ENCODE measurements at places on chromosomes 12 and 14. TPM values are rescaled to one million over a fixed set of nuclear protein-coding genes. Genes with fewer than 3 reads are reported as not detected.

DNA sequence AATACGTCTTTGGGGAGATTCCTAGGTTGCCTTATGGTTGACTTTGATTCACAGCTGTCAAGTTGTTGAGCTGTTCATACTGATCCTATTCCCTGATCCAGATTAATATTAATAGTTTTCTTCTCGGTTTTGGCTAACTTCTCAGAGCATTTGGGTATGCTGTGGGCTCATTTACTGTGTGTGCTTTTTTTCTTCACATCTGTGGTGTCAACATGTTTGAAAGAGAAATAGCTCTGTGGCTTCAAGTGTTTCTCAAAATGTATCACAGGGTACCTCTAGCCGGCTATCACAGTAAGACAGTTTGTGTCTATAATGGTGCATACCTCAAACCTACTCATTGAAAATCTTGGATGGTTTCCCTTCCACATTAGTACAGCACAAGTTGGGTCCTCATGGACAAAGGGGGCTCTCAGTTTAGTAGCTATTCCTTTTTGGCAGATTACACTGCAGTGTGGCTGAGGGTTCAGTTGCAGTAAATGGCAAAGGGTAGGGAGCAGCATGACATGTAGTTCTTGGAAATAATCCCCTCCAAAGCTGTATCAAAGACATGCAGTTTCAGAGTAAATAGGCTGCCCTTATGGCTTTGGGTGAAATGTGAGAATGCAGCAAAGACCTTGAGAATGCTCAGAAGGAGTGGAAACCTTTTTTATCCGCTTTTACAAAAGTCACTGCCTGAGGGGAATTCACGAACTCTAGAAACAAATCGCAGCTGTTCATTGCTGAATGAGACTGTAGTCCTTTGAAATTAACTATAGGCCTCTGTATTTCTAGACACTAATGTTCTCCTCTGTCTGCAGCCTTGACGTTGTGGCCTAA lies 102.4 kb upstream of the ATF1 start:
- no peak for DNase-seq

Gene TPH2
- not detected for polyA plus RNA-seq

Gene ENDOU
- 0.20 TPM for polyA plus RNA-seq

GRCh38 chr12:47071241-47071852 lies 8.1 kb upstream of the PCED1B start:
- no peak for DNase-seq

Gene SPRING1
- polyA plus RNA-seq = 8.4 TPM

Gene APOLD1
- polyA plus RNA-seq = 10.3 TPM

Gene KLRF2
- polyA plus RNA-seq = not detected

Gene LTBP2
- 8.7 TPM for polyA plus RNA-seq

Gene TARBP2
- 22.6 TPM for polyA plus RNA-seq

Gene LRRK2
- polyA plus RNA-seq = 4.1 TPM

- DNase-seq = no peak
Observed at GRCh38 chr12:24496755-24497154, 452.1 kb downstream of the BCAT1 start.

- no peak for DNase-seq
Observed at GRCh38 chr14:95341564-95341963, 21.9 kb upstream of the CLMN start.

Gene ASPG
- polyA plus RNA-seq = not detected

Gene CLEC7A
- 2.3 TPM for polyA plus RNA-seq

GRCh38 chr14:51652168-51653078 lies 713 bp downstream of the FRMD6 start:
- peak; percentile 53 for DNase-seq

GRCh38 chr12:92079054-92079385 lies 66.6 kb downstream of the BTG1 start:
- DNase-seq = no peak
